ENCODE measurements at places on chromosomes 1 and 21.

GRCh38 chr21:44702111-44702972 lies 5.4 kb downstream of the KRTAP10-12 start:
- DNase-seq = no peak

DNA sequence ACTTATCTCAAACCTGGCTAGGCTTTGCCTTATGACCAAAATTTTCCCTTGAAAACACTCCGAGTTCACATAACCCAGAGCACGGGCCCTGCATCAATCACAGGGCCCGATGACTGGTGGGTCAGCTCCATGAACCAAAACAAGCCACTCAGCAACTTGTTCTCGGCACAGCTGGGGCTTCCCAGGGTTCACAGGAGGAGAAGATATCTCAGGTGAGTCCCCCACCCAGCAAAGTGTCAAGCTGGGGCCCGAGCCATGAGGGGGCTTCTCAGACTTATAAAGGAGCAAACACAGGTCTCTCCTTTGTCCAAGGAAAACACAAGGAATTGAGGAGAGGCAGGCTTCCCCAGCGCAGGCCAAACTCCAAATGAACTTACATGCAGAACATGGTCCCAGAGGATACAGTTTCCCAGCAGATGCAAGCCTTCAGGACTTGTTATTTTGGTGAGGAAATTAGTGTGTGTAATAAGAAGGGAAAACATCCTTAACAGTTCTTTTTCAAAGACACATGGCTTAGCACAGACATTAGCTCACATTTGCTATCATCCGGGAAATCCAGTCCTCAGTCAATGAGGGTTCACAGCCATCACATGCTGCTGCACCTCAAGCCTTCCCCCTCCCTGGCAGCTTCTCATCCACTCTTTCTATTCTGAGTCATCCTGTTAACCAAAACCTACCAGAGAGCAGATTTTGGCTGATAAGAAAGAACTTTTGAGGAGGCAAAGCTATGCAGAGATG lies 98.1 kb upstream of the NFIA start:
- no peak for DNase-seq

DNA sequence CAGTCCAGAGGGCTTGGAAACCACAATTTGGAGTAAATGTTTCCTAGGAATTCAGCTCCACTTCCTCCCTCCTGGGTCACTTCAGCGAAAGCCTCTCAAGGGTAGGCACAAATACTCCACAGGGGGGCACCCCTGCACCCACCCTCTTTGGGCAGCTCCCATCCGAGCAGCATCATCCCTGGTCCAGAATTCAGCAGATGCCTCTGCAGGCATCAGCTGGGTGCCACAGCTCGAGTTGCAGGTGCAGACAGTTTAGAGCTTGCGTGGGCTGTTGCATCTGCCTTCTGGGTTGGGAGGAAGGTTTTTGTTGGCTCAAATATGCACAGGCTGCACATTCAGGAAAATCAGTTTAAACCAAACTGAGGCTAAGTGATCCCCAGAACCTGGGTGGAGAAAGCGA lies 25.0 kb downstream of the KANK4 start:
- DNase-seq = peak; percentile 24

DNA sequence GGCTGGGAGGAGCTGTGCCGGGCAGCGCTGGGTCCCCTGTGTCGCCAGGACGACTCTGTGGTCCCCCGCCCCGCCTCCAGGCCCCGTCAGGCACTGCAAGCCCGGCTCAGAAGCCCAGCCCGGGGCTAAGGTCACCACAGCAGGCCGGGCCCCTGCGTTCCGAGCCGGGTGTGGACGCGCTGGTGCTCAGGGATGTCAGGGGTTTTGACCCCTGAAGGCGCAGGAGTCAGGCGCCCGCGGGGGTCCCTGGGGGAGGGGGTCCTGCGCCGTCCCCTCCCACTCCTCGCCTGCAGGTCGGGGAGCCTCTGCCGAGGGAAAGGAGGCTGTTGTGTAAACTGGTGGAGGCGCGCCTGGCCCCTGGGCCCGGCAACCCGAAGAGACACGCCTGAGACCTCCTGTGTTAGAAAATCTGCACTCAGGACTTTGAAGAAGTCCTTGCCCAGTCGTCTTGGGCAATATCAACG lies 23.7 kb upstream of the TMEM54 start:
- DNase-seq = no peak

GRCh38 chr1:29504709-29505410 lies 268.5 kb downstream of the PTPRU start:
- DNase-seq = no peak

DNA sequence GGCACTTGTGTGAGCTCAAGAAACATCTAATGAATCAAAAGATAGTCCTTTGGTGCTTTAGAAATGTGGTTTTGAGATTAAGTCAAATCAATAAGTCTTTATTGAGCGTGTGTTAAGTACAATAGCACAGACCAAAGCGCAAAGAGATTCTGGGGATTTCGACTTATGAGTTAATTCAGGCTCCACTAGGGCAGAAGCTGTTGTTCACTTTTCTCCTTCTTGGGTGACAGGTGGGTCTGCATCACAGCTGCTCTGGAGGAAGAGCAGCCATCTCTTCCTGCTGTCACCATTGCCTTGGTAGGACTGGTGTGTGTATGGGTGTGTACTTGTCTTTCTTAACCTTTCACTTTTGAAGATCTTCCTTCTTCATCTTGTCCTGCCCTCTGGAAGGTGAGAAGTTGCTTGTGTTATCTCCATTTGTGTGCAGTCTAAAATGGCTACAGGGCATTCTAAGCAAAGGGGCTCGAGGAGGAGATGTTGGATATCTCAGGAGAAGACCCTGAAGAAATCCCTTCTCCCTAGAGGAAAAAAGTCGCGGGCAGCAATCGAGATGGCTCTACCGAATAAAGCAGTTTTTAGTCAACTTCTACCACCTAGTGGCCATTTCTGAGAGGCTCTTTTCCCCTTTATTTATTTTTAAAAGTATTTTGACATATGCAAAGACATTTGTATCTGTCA lies 22.9 kb upstream of the DISC1 start:
- DNase-seq = peak; percentile 49

DNA sequence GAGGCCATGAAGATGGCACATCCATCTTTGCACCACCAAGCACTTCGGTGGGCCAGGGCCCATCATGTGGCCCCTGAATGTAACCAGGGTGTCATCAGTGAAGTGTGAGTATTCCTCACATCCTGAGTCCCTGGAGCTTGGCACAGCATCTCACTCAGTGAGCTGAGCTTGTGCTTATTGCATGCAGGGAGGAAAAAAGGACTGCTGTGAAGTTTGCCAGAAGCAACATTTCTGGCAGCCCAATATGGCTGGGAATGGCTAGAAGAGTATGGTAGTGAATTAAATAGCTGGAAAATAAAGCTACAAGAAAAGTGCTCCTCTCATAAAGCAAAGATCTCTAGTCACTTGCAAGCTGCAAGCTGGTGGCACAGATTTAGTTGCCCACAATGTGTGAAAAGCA lies 109.3 kb downstream of the TNFSF18 start:
- DNase-seq = no peak

- no peak for DNase-seq
Measured at GRCh38 chr1:245086389-245086969, 68.3 kb upstream of the KIF26B start.

- DNase-seq = no peak
Measured at GRCh38 chr1:29258976-29259801, 22.9 kb downstream of the PTPRU start.

DNA sequence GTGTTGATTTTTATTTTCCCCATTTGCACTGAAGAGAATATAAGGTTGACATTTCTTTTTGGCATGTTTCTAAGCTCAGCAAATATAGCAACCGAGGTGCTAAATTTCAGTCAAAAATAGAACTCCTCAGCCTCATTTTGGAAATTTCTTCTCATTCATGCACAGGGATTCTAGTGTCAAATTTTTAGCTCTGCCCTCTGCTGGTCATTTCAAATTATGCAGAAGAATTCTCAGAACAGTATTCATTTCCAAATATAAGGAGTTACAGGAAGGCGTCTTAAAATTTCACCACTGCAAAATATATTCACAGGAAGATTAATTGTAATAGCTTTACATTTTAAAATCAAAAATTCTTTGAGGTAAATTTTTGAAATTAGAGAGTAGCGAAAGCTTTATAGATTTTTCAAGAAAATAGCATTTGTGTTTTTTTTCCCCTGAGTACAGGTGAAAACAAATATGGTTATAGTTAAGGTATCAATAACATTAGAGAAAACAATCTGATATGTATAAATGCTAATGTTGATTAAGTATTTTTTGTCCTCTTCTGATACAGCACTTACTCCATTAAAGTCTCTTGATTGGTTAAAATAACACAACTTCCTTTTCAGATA lies 57.9 kb downstream of the FMN2 start:
- DNase-seq = no peak

- no peak for DNase-seq
Measured at GRCh38 chr1:177021687-177022086, 142.8 kb downstream of the ASTN1 start.

DNA sequence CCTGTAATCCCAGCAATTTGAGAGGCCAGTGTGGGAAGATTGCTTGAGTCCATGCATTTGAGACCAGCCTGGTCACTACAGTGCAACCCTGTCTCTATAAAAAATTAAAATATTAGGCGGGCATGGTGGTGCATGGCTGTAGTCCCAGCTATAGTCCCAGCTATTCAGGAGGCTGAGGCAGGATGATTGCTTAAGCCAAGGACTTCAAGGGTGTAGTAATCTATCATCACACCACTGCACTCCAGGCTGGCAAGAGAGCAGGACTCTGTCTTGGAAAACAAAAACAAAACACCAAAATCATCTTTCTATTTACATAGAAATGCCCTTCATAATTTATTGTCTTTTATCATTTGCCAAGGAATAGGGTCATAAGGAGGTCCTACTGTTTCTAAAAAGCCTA lies 1274.1 kb upstream of the NCAM2 start:
- no peak for DNase-seq

GRCh38 chr1:159980076-159980475 lies 26.0 kb upstream of the SLAMF9 start:
- no peak for DNase-seq

DNA sequence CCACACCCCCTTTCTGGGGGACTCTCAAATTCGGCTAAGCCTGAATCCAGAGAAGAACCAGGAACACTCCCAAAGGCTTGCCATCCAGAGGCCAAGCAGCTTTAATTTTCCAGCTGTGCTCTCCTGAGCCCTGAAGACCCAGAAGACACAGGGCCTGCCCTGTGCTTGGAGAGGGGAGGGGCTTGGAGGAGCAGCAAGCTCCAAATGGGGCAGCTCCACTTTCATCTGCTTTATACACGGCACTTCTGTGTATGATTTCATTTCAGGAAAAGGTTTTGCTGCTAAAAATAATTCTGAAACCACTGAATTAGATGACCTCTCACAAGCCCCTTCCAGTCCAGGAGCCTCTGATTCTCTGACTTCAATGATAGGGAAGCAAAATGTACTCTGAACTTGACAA lies 39.2 kb upstream of the CTTNBP2NL start:
- no peak for DNase-seq

- no peak for DNase-seq
Measured at GRCh38 chr1:220616836-220617235, 73.3 kb upstream of the C1orf115 start.

- DNase-seq = no peak
Measured at GRCh38 chr21:42765656-42766055, 112.2 kb downstream of the PDE9A start.

DNA sequence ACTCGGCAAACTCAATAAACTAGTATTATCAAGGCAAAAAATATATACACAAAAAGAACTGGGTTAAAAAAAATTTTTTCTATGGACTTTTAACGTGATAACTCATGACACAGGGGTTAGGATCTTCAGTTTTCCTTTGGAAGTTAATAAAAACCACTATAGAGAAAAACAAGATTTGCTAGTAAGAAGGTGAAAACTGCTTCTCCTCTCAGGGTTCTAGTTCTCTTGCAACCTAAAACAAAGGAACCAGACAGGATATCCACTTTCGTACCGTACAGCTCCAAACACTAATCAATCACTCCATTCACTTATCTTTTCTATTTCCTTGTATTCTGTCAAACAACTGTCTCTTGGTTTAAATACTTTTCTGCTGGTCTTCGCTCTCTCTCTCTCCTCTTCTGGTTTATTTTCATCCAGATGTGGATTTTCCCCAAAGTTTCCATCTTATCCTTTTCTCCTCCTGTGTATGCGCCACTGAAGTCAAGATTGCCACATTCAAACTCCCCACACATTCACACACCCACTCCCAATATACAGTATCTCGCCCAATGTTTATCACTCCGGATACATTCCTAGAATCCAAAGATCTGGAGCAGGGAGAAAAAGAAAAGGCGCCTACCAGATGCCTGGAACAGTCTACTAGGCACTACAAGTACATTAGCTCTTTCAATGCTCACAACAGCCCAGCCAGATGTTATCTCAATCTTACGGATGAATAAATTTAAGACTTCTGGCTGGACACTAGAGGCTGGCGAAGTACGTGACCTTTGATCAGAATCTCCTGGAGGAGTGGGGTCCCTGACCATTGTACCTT lies 775 bp upstream of the PRPF38B start:
- no peak for DNase-seq

GRCh38 chr1:14973773-14974172 lies 179.8 kb upstream of the TMEM51 start:
- no peak for DNase-seq

Measured in NCI-H2029 (cell line).